ENCODE measurements at places on chromosomes 16 and 17. TPM values are rescaled to one million over a fixed set of nuclear protein-coding genes. Genes with fewer than 3 reads are reported as not detected.

The DNAI2 gene
- polyA plus RNA-seq: not detected

DNA sequence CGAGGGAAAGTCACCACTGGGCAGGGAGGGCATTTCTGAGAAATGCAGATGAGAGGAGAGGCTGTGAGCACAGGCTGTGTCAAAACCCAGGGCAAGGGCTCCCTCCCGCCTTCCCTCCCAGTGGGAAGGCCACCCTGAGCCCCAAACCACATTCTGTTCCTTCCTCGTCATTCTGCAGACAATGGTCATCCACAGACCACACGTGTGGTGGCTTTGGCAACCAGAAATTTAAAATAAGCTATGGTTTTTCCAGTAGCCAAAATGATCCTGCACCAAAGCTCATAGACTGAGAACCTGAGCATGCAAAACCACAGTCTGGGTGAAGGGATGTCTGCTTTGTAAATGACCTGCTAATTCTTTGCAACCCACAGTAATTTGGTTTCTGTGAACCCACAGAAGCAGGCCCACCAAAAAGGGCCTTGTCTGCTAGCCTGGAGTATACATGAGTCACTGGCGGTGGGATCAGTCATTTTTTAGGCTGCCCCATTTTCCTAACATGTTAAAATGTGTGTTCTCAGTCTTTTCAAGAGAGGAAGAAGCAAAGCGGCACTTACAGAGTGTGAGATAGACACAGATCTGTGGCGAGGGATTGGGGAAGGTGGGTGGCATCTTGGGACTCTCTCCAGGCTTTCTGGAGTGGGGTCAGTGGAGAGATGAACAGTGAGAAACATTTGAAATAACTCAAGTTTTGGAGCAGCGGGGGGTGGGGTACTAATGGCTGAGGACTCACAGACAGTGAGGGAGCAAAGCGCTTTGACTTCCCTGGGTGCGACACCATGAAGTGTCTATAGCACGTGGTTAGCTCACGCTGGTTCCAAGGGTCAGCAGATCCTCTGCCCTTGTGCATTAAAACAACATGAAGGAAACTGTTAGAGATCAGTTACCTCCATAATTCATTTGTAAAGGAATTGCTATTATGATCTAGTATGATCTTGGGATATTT lies 20.5 kb downstream of the GRB7 start:
- DNase-seq: no peak

DNA sequence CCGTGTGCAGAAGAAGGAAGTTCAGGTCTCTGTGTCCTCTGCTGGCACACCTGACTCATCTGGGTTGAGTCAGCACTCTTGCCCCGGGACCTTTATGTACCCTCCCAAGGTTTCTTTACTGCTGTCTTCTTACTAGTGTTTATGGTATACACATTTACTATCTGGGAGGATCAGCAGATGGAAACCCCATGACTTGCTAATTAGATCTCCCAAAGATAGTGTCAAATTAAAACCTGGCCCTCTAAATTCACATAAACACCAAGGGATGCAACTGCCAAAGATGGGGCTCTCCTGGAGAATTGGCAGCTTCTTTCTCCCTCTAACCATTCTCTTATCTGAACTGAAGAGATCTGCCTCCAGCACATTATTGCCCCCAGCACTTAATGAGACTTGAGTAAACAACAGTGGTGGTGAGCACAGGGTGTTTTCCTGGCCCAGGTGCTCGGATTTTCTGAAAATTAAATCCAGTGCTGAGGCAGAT lies 718.1 kb upstream of the SOX9 start:
- DNase-seq: peak; percentile 54

DNA sequence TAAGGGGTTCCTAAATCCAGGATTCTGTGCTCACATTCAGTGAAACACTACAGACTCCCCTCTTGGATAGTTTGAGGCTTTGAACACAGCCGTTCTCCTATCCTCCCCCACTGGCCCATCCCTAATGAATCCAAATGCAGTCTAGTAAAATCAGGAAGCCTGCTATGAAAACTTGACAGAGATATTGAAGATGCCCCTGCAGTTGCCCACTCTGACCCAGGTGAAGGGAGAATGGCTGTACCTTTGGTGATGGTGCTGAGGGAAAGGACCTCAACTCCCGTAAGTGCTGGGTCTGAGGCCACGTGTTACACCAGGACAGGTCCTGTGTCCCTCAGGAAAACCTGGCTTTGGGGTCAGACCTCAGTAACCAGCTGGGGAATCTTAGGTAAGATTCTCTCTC lies 54.4 kb downstream of the SF3B3 start:
- DNase-seq: no peak

All from keratinocyte (primary cell).